ENCODE measurements at places on chromosomes 16 and 17. TPM values are rescaled to one million over a fixed set of nuclear protein-coding genes. Genes with fewer than 3 reads are reported as not detected.

The SAMD14 gene
- polyA plus RNA-seq = 1.3 TPM

DNA sequence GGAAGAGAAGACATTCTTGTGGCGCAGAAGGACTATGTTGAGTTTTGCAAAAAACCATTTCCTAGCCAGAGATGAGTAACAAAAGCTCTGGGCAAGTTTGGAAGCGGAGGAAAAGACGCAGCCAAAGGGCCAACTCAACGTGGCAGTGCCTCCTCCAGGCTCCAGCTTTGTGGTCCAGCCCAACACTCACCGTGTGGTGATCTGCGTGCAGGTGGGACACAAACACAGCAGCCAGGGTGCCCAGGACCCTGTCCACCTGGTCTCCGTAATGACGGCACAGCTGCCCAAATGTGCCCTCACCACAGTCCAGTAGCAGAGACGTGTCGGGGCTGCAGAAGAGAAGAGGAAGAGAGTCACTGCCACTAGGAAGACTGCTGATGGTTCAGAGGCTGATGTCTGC is 21.5 kb downstream of the ELAC2 start:
- peak; percentile 33 for DNase-seq
- no peak overlapping the region for H3K27ac ChIP-seq
- no peak overlapping the region for H3K4me3 ChIP-seq
- no peaks in the 10 kb centered on the region for H3K4me1 ChIP-seq
- no peaks in the 10 kb centered on the region for H3K27me3 ChIP-seq
- H3K36me3 ChIP-seq = peaks cover 66% of the 10 kb centered on the region

- H3K27ac ChIP-seq = no peak overlapping the region
- no peaks in the 10 kb centered on the region for H3K4me1 ChIP-seq
- no peak for DNase-seq
- H3K4me3 ChIP-seq = no peak overlapping the region
- peaks cover 17% of the 10 kb centered on the region for H3K36me3 ChIP-seq
Measured at GRCh38 chr16:1630450-1631213, 18.5 kb downstream of the CRAMP1 start.

- no peak overlapping the region for H3K4me3 ChIP-seq
- peaks cover 17% of the 10 kb centered on the region for H3K4me1 ChIP-seq
- no peaks in the 10 kb centered on the region for H3K36me3 ChIP-seq
- peaks cover 24% of the 10 kb centered on the region for H3K27me3 ChIP-seq
- no peak overlapping the region for H3K27ac ChIP-seq
Measured at GRCh38 chr16:58459344-58460218, 40.4 kb upstream of the NDRG4 start.

DNA sequence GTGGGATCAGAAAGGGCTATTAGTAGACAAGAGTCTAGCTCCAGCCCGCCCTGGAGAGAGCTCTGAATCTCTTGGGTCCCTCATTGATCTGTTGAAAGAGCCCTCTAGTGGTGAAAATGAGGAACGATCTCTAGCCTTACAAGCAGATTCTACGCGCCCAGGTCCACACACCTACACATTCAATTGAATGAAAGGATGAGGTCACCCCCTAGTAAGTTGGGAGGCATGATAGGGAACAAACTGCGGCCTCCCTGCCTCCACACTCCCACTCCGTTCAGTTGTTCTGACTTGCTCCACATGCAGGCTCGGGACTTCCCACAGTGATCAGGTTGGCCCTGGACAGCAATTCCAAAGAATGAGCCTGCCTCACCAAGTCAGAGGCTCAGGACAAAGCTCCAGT is 2.9 kb upstream of the CACNG3 start:
- no peaks in the 10 kb centered on the region for H3K4me1 ChIP-seq
- DNase-seq = no peak
- no peaks in the 10 kb centered on the region for H3K36me3 ChIP-seq
- no peak overlapping the region for H3K27ac ChIP-seq
- H3K27me3 ChIP-seq = peaks cover 52% of the 10 kb centered on the region
